GM12878 (cell line): ENCODE measurements at places on chromosomes 4 and X. TPM values are rescaled to one million over a fixed set of nuclear protein-coding genes. Genes with fewer than 3 reads are reported as not detected.

Gene NSG1
- total RNA-seq: 0.10 TPM in 1 of 2 replicates, not detected in the other

Gene QDPR
- total RNA-seq: 17.5 and 17.6 TPM in 2 replicates

Gene F11
- not detected in 2 replicates for total RNA-seq

Gene RIBC1
- total RNA-seq: 0.43 and 0.49 TPM in 2 replicates

Gene BEX1
- not detected in 2 replicates for total RNA-seq

Gene CC2D2A
- 0.64 and 0.67 TPM in 2 replicates for total RNA-seq

Gene PRSS48
- total RNA-seq: not detected in 2 replicates

Gene GLA
- 24.4 and 25.0 TPM in 2 replicates for total RNA-seq

Gene NLGN4X
- total RNA-seq: 0.11 and 0.21 TPM in 2 replicates

Gene IDS
- 51.3 and 52.2 TPM in 2 replicates for total RNA-seq

Gene OSTC
- 99.5 and 108 TPM in 2 replicates for total RNA-seq

Gene GPR119
- not detected in 2 replicates for total RNA-seq

Gene SLC6A8
- total RNA-seq: 0.29 and 0.72 TPM in 2 replicates

Gene RASL11B
- not detected in 2 replicates for total RNA-seq

DNA sequence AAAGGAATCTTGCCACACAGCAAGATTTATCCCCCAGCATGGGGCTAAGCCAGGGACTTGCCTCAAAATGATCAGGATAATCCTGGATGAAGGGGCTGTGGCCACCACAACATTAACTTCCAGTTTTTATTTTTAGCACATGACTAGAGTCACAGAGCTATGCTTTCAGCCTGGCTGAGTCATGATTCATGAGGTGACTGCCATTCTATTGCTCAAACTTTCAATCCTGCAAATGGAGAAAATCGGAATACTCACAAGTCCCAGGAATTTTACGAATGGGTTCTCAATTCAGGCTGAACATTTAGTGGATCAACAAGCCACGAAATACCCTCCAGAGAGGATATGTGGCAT lies 70.7 kb upstream of the HPGD start:
- H3K27me3 ChIP-seq: no peaks in the 10 kb centered on the region
- no peaks in the 10 kb centered on the region for H3K4me1 ChIP-seq
- DNase-seq: no peak
- no peaks in the 10 kb centered on the region for H3K36me3 ChIP-seq

GRCh38 chrX:153969904-153970356 lies 1.7 kb downstream of the HCFC1 start:
- no peak for DNase-seq
- H3K27ac ChIP-seq: peak overlapping the region; percentile 66
- H3K27me3 ChIP-seq: no peaks in the 10 kb centered on the region
- H3K36me3 ChIP-seq: no peaks in the 10 kb centered on the region; the same call in 1 of the 2 replicates
- H3K4me3 ChIP-seq: peak overlapping the region; percentile 80
- peaks cover 19% of the 10 kb centered on the region for H3K4me1 ChIP-seq

DNA sequence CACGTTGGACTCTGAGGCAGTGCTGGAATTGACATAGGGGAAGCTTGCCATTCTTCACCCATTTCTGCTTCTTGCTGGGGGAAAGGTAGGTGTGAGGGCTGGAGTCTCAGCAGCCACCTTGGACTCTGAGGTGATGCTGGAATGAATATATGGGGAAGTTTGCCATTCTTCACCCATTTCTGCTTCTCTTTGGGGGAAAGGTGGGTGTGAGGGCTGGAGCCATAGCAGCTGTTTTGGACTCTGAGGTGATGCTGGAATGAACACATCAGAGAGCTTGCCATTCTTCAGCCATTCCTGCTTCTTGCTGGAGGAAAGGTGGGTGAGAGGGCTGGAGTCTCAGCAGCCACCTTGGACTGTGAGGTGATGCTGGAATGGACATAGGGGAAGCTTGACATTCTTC lies 115.1 kb downstream of the CRLF2 start:
- no peak overlapping the region for H3K27ac ChIP-seq
- H3K4me1 ChIP-seq: no peaks in the 10 kb centered on the region
- no peak overlapping the region for H3K4me3 ChIP-seq

GRCh38 chrX:113330416-113330815 lies 489.8 kb upstream of the AMOT start:
- DNase-seq: no peak
- no peak overlapping the region for H3K27ac ChIP-seq
- H3K4me1 ChIP-seq: no peaks in the 10 kb centered on the region

DNA sequence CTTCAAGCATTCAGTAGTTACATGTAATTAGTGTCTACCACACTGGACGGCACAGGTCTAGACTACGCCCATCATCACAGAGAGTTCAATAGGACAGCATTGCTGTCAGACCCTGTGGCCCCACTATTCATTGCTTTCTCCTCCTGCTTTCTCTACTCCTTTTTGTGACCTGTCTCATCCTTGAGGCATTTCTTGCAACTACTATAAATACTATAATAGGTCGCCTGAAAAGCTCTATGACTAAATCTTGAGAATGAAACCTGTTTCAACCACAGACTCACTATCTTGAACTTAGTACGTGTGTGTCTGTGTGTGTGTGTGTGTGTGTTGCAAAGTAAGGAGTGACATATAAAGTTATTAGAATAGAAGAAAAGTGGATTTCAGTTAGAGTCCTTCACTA lies 252.9 kb upstream of the KLF3 start:
- DNase-seq: peak; percentile 19
- no peak overlapping the region for H3K27ac ChIP-seq
- no peak overlapping the region for H3K4me3 ChIP-seq

- H3K27ac ChIP-seq: no peak overlapping the region
- H3K27me3 ChIP-seq: no peaks in the 10 kb centered on the region
- no peaks in the 10 kb centered on the region for H3K36me3 ChIP-seq
- no peaks in the 10 kb centered on the region for H3K4me1 ChIP-seq
- DNase-seq: no peak
- H3K4me3 ChIP-seq: no peak overlapping the region
Observed at GRCh38 chrX:30613721-30614120, 36.2 kb upstream of the TASL start.

DNA sequence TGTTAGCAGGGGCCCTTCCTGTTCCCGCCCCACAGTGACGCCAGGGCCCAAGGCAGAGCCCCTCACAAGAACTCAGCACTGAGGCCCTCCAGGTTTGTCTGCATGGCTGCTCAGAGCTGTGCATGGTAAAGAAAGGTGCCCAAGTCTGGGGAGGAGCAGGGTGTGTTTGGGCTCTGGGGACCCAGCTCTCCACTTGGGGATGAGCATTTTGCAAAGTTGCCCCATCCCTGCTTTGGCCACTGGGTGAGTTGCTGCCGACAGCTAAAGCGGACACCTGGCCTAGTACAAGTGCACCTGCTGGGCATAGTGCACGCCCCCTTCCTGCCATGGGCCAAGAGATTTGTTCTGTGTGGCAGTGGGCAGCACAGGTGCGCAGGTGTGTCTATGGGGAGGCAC lies 2.0 kb upstream of the MXD4 start:
- no peaks in the 10 kb centered on the region; the same call in 1 of the 2 replicates for H3K4me1 ChIP-seq
- H3K36me3 ChIP-seq: no peaks in the 10 kb centered on the region
- no peaks in the 10 kb centered on the region for H3K27me3 ChIP-seq
- H3K4me3 ChIP-seq: no peak overlapping the region

DNA sequence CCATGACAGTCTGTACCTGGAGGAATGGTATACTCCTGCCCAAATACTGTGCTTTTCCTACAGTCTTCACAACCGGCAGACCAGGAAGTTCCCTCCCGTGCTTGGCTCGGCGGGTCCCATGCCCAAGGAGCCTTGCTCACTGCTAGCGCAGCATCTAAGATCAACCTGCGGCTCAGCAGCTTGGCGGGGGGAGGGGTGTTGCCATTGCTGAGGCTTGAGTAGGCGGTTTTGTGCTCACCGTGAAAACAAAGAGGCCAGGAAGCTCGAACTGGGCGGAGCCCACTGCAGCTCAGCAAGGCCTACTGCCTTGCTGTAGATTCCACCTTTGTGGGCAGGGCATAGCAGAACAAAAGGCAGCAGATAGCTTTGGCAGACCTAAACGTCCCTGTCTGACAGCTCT lies 152.7 kb downstream of the TEX11 start:
- H3K4me1 ChIP-seq: no peaks in the 10 kb centered on the region
- no peak for DNase-seq
- no peak overlapping the region for H3K27ac ChIP-seq
- no peaks in the 10 kb centered on the region for H3K27me3 ChIP-seq

DNA sequence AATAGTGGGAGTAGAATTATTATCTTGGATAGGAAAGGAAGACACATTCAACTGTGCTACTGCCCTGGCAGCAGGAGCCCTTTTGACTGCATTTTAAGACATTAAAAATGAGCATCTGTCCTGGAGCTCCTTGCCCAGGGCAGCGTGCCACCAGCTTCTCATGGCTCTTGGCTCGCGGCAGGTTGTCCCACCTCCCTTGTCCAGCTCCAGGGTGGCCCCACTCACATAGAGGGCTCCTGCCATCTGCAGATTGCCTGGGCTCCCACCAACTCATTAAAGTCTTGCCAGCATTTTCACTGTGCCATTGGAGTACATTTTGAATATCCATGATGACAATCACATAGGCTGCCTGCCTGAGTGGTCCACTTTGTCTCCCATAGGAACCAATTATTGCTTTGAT lies 27.0 kb downstream of the CLCN4 start:
- H3K4me3 ChIP-seq: no peak overlapping the region
- H3K4me1 ChIP-seq: no peaks in the 10 kb centered on the region
- DNase-seq: no peak
- no peaks in the 10 kb centered on the region for H3K36me3 ChIP-seq
- H3K27me3 ChIP-seq: no peaks in the 10 kb centered on the region

DNA sequence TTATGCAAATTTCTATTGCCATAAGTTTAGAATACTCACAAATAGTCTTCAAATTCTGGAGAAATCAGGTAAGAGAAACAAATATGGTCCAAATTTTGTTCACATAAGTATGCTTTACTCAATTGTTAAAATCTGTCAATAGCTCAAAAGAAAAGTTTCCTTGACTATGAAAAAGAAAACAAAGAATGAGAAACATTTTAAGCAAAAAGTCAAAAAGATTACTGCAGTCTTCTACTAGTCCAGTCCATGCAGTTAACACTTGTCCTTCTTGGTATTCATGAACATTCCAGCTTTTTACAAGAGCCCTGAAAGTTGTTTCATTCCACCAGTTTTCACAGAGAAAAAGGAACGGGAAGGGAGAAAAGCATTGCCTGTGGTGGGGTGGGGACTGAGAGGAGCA lies 54.7 kb upstream of the ZXDA start:
- H3K4me1 ChIP-seq: no peaks in the 10 kb centered on the region
- H3K27ac ChIP-seq: no peak overlapping the region
- no peak for DNase-seq

DNA sequence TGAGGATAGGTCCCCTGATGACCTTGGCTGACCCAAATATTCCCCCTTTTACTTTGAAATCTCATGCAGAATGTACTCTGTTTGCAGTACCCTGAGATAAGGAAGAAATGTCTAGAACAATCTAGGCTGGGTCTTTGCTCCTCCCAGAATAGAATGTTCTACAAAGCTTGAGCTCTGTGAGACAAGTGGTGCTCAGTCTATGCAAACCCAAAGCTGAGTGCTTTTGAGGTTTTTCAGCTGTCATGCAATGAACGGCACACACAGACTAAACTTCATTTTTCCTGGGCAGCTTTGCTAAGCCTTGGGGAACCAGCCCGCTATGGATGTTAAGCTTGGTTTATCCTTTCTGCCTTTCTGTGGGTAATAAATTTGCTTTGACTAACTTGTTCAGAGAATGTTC lies 513.6 kb downstream of the FAT4 start:
- no peak for DNase-seq
- H3K4me1 ChIP-seq: no peaks in the 10 kb centered on the region
- no peak overlapping the region for H3K27ac ChIP-seq

- no peaks in the 10 kb centered on the region for H3K27me3 ChIP-seq
- no peaks in the 10 kb centered on the region for H3K4me1 ChIP-seq
- no peak overlapping the region for H3K4me3 ChIP-seq
- no peak overlapping the region for H3K27ac ChIP-seq
Observed at GRCh38 chr4:11511321-11511720, 82.6 kb upstream of the HS3ST1 start.

DNA sequence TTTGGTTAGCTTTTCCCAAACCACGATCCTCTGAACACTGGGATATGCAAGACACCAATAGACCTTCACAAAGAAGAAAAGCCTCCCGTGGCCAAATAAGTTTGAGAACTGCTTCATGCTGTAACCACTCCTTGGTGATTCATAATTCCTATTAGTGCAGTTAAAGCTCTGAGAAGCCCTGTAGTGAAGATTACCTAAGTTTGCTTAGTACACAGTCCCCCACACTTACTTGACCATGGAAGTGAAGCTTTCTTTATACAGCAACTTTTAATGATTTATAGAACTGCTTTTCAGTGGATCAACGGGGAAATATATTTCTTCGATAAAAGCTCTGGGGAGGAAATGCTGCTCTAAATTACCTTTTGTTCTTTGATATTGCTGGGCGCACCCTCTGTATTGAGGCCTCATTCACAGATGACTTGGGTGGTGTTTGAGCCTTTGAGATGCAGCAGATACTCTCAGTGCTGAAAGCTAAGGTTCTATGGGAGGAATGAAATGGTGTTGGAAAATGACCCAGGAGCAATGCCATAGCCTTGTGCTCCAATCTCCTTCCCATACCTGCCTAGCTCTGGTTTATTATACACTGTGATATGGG lies 67.4 kb downstream of the CBLL2 start:
- no peaks in the 10 kb centered on the region for H3K27me3 ChIP-seq
- no peaks in the 10 kb centered on the region for H3K36me3 ChIP-seq
- DNase-seq: no peak
- no peak overlapping the region for H3K4me3 ChIP-seq
- no peaks in the 10 kb centered on the region for H3K4me1 ChIP-seq
- no peak overlapping the region for H3K27ac ChIP-seq

DNA sequence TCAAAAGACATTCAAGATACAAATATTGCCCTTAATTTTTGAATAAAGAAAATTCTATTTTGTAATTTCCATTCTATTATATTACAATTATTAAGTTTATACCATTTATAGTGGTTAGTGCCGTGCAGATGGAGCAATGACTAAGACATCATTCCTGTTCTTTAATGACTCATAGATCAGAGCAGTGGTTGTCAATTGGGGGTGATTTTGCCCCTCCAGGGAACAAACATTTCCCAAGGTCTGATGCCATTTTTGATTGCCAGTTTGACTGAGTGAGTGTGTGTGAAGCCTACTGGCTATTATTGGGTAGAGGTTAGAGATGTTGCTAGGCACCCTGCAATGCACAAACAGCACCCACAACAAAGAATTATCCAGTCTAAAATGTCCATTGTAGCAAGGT lies 97.9 kb upstream of the DDIT4L start:
- DNase-seq: no peak
- H3K4me3 ChIP-seq: no peak overlapping the region
- H3K4me1 ChIP-seq: no peaks in the 10 kb centered on the region

GRCh38 chr4:42655269-42655637 lies 1.7 kb downstream of the ATP8A1 start:
- H3K4me3 ChIP-seq: peak overlapping the region; percentile 93
- H3K27ac ChIP-seq: peak overlapping the region; percentile 86
- H3K36me3 ChIP-seq: no peaks in the 10 kb centered on the region
- no peak for DNase-seq

DNA sequence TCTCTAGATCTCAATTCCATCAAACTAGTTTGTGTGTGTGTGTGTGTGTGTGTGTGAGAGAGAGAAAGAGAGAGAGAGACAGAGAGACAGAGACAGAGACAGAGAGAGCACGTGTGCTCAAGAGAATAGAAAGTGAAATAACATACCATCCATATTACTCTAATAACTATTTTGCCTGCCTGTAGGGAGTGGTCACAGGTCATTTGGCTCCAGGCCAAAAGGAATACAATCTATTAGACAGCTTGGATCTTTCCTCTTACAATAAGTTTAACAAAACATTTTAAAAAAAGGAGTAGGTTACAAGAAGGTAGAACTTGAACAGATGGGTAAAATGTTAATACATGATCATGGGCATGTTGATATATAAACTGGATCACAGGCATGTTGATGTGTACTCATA lies 76.2 kb downstream of the COL4A6 start:
- no peaks in the 10 kb centered on the region for H3K27me3 ChIP-seq
- no peak overlapping the region for H3K4me3 ChIP-seq
- H3K27ac ChIP-seq: no peak overlapping the region
- H3K36me3 ChIP-seq: no peaks in the 10 kb centered on the region
